ENCODE measurements at places on chromosomes 1 and 21. TPM values are rescaled to one million over a fixed set of nuclear protein-coding genes. Genes with fewer than 3 reads are reported as not detected.

RNF220 gene
- 63.4 TPM for total RNA-seq

IGSF21 gene
- total RNA-seq = not detected

FASLG gene
- not detected for total RNA-seq

ARTN gene
- not detected for total RNA-seq

FLG2 gene
- total RNA-seq = not detected

C1orf167 gene
- 1.3 TPM for total RNA-seq

METTL13 gene
- total RNA-seq = 38.0 TPM

SELL gene
- total RNA-seq = under 0.01 TPM

KRTAP21-2 gene
- not detected for total RNA-seq

KRTAP19-1 gene
- not detected for total RNA-seq

C1orf94 gene
- total RNA-seq = under 0.01 TPM

S100A1 gene
- 0.17 TPM for total RNA-seq

PDPN gene
- 7.4 TPM for total RNA-seq

CYP4X1 gene
- total RNA-seq = not detected

HPCA gene
- total RNA-seq = not detected

MYOG gene
- not detected for total RNA-seq

SEC16B gene
- 1.0 TPM for total RNA-seq

ANKRD35 gene
- total RNA-seq = 4.5 TPM

LCE2B gene
- not detected for total RNA-seq
